Lung microvascular endothelial cell (primary cell): ENCODE measurements at places on chromosomes 11 and 22. TPM values are rescaled to one million over a fixed set of nuclear protein-coding genes. Genes with fewer than 3 reads are reported as not detected.

DNA sequence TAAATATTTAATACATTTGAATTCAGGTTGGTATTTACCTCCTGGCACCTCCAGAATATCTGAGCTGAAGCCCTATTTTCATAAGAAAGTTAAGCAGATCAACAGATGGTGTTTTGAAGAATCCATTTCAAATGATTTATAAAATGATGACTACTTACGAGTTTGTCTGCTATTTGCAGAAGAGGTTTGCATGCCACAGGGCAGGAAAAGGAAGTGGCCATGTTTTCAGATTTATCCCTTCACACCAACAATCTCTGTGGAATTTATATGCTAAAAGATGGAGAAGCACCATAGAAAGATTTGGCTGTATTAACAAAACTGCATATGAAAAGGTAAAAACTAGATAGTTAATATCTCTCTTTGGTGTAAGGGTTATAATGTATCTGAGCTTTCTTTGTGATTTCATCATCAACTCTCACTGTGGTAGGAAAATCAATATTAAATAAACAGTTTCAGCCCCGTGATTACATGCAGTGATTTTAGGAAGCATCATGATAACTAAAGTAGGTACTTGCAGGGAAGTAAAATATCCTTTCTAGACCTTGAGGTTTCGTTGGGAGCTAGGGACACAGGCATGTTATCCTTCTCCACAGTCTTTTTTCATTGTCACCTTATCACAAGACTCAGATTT lies 2.6 kb downstream of the BMAL1 start:
- no peak for DNase-seq

- no peak for DNase-seq
These were observed 2.0 kb downstream of the USH1C start for GRCh38 chr11:17542249-17542648.

DNA sequence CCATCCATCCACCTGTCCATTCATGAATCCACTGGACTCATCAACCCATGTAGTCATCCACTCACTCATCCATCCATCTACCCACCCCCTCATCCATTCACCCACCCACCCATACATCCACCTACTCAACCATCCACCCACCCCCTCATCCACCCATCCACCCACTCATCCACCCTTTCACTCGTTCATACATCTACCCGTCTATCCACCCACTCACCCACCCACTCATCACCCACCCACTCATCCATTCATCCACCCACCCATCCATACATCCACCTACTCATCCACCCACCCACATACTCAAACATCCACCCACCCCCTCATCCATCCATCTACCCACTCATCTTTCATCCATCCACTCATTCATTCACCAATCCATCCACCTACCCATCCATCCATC lies 37.7 kb downstream of the RTL6 start:
- DNase-seq: no peak

The GGTLC2 gene
- total RNA-seq: not detected in 2 replicates

DNA sequence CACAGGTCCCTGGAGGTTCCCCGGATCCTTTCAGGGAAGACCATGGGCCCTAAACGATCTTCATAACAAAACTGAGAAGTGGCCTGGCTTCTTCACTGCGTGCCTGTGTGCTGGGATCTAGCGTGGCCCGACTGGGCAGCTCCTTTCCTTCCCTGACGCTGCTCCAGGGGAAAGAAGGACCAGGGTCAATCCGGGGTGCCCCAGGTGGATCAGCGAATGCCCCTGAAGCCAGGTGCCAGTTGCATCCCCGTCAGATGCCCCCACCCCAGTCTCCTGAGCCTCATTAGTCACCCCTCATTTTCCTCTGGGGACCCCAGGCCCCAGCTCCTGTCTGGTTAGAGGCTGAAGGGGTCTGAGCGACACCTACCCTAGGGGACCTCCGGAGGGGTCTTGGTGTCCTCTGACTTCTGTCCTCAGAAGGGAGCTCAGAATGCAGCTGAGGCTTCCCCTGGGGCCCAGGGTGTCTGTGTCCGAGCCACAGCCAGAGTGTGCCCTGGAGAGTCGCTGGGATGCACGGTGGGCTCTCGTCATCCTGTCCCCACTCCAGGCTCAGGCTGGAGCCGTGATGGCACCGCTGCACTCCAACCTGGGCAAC lies 18.7 kb upstream of the MUC6 start:
- DNase-seq: no peak
